Activated CD4-positive, CD25-positive, alpha-beta regulatory T cell treated with anti-CD3 and anti-CD28 coated beads, Interleukin-2, amount 50 U/mL, for 72 hours (primary cell): ENCODE measurements at places on chromosomes 2 and 18.

GRCh38 chr2:144114760-144115159 lies 405.2 kb downstream of the ZEB2 start:
- no peak for DNase-seq

GRCh38 chr2:123688231-123688940 lies 336.7 kb upstream of the CNTNAP5 start:
- no peak for DNase-seq

DNA sequence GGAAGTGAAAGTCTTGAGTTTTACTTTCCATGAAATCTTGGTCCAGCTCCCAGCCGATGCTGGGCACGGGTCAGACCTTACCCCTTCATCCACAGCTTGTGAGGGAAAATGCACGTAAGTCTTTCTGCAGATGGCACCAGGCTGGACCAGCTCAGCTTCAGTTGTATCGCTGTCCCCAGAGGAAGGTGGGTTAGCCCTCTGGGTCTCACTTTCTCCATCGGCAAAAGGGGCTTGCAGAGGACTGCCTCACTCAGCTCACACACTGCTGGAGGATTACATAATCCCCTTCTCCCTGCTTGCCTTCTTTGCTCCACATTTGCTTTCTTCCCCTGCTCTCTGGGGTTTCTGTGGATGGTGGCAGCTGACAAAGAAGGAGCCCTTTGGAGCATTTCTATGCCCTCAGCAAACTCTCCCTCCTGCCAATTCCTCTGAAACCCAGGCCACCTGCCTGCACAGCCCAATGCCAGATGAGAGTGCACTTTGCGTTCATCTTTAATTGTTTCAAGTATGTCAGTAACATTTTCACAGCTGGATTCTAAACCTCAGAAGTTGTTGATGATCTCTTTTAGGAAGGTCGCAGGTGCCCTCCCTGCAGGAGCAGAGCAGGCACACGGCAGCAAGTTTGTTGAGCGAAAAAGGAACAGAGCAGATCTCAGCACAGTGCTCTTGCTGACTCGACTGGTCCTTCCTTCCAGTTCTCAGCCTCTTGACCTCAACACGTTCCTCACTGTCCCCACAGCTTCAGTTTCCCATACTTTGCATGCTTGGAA lies 155.6 kb upstream of the GLI2 start:
- no peak for DNase-seq

DNA sequence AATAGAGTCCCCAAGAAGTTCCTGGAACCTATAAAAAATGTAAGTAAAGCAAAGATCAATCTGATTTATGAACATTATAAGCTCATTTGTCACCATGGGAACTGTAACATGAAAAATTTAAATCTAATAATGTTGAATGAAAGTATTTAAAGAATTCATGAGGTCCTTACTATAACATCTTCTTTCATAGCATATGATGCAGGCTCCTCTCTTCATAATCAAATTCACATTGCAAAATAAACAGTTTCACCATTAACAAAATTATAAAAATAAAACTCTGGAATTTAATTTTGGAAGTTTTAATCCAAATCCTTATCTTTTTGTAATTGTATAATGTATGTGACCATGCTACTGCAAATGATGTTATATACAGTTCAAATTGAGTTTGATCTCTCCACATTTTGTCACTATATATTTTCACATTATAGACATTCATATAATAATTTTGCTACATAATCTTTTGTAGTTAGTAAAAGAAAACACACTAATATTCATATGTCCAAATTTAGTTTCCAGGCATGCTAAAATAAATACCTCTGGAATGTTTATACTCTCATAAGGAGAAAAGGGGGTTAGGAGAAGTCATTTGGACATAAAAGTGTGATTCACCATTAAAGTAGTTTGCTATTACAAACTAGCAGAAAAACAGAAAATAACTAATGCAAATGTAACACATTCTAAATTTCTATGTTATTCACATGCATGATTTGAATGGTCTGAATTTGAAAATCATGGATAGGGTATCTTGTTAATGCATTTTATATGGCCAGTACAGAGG lies 954.1 kb downstream of the DSC3 start:
- DNase-seq, result no peak

GRCh38 chr18:80009661-80010550 lies 21.5 kb upstream of the TXNL4A start:
- no peak for DNase-seq

- DNase-seq, result no peak
These were observed 53.2 kb downstream of the DIS3L2 start for GRCh38 chr2:232014681-232015080.

DNA sequence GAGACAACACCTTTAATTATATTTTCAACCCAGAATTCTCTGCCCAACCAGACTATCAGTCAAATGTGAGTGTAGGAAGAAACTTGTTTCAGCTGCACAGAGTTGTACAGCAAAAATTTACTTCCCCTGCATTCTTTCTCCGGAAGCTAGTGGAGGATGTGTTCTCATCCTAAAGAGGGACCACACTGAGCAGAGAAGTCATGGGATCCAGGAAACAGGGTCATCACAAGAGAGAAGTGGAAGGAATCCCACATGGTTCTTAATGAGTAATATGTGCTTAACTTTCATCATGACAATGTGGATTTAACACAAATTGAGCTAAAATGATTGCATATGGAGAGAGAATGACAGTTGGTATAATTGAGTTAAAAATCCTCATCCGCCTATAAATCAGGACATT lies 78.2 kb downstream of the INPP4A start:
- no peak for DNase-seq

GRCh38 chr2:12693509-12693908 lies 23.2 kb upstream of the TRIB2 start:
- DNase-seq, result no peak

DNA sequence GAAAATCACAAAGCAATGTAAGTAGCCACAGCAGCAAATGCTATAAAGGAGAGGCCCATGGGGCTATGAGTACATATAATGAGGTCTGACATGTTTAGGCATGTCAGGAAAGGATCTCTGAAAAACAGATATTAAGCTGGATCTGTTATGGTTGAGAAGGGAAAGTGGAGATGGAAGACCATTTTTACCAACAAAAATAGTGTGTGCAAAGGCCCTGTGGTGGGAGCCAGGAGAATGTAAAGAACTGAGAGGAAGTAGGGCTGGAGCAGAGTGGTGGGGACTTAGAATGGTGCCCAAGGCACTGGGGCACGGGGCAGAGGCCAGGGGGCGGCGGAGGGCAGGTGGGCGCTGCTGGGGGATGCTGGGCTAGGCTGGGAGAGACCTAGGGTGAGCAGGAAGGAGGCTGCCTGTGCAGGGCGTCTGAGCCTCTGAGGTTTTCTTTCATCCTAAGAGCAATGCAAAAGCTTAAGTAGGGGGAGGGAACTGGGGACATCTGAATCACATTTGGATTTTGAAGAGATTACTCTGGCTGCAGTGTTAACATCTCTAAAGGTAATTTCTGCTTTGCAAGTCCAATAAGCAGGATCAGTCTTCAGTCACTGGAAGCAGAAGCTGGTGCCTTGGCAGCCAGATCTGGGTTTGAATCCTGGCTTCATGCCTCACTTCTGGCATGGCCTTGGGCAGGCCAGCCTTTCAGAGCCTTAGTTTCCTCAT lies 4.9 kb upstream of the AGFG1 start:
- DNase-seq, result no peak

GRCh38 chr2:168850846-168851245 lies 39.4 kb downstream of the SPC25 start:
- DNase-seq, result no peak

DNA sequence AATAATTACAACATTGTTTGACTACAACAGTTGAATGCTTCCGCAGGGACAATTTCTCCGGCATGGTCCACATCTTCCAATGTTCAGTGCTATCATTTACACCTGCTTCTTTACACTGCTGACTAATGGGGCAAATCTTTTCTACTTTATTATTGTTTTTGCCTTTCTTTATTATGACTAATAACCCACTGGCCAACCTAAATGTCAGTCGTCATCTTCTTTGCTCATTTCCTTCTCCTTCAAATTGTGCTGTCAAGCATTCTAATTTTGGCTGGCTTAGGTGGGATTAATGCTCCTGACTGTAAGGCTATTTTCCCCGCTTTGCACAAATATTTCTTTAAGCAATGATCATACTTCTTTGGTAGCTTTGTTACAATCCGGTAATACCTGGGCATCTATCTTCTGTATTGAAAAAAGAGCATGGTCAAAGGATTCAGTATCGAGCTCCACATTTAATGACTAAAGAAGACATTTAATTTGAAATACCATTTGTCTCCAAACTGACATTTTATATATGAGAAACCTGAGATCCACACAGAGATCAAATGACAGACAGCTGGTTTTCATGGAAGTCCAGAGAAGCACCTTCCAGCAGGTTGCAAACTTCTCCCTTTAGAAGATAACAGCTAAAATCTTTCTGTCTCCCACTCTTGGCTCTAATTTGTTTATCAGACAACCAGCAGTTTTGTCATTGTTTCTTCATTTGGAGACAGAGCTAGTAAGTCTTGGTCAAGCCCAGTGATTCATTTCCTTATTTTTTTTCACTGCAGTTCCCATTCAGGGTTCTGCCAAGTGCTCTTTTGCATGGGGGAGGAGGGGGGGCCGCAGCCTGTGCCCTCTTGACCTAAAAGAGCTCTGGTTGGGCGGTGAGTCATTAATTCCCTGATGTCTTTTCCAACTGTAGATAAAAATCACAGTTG lies 132.9 kb downstream of the SOCS6 start:
- DNase-seq, result no peak

GRCh38 chr18:38695559-38696280 lies 1130.1 kb upstream of the CELF4 start:
- no peak for DNase-seq

GRCh38 chr2:64203858-64204632 lies 59.8 kb upstream of the PELI1 start:
- peak; percentile 50 for DNase-seq

DNA sequence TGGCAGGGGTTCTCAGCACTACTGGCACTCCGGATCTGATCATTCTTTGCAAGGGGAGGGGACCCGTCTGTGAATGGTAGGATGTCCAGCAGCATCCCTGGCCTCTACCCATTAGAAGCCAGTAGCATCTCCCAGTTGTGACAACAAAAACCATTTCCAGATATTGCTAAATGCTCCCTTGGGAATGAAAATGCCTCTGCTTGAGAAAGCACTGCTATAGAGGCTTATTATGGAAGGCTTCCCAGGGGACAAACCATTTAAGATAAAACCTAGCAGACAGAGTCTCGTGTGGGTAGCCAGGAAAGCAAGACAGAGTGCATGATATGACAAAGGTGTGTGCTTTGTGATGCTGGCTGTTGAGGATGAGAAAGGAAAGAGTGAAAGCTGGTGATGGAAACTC lies 273.7 kb downstream of the TMX3 start:
- no peak for DNase-seq

DNA sequence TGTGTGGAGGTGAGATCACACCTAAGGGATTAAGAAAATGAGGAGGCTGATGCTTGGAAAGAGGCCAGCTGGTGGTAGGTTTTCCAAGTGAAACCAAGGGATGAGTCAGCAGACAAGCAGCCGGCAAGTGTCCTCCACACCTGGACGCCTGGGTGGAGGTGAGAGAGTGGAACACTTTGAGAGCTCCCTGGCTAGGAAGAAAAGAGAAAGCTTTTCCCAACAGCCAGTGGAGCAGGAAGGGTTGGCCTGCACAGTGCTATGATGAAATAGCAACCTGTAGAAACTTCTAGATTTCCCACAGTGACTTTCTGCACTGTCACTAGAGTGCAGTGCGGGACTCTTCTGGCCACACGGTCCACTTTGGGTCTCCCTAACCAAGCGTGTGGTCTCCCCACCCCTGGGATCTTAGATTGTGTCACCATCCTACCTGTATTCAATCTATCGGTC lies 19.6 kb upstream of the IL37 start:
- no peak for DNase-seq

GRCh38 chr2:164915566-164915965 lies 39.8 kb downstream of the SLC38A11 start:
- DNase-seq, result no peak

DNA sequence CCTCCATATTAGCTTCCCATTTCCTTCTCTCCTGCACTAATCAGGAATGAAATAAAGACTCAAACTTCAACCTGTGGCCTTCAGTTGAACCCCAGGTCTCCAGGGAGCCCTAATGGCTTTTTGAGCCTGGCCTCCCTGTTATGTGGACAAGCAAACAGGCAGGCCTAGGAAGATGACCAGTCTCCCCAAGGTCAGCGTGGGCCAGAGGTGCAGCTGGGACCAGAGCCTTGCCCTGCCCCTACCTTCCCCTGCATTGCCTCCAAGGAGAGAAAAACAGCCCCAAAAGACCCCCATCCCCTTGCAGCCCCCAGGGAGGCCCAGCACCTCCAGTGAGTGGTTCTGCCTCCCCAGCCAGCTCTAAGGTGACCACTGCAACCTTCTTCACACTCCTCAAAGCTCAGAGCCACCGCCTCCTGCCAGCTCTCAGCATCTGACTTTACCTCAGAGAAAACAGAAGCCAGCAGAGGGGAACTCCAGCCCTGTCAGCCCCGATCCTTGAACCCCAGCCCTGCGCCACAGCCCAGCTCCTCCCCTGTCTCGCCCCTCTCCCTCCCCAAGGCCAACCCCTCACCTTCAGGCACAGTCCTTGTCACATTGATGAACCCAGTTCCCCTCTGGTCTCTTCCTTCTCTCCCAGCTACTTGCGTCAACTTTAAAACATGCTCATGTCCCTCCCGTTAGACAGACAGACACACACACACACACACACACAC lies 59.5 kb upstream of the ID2 start:
- no peak for DNase-seq

DNA sequence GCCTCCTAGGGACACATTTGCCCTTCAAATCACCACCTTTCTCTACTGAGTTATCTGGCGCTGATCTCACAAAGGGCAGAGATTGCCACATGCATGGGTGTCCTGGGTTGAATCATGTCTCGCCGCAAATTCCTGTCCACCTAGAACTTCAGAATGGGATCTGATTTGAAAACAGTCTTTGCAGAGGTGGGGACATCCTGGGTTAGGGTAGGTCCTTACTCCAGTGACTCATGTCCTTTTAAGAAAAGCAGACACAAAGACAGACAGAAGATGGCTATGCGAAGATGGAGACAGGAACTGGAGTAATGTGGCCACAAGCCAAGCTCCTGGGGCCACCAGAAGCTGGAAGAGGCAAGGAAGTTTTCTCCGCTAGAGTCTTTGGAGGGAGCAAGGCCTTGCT lies 197.4 kb upstream of the SMIM21 start:
- DNase-seq, result no peak

DNA sequence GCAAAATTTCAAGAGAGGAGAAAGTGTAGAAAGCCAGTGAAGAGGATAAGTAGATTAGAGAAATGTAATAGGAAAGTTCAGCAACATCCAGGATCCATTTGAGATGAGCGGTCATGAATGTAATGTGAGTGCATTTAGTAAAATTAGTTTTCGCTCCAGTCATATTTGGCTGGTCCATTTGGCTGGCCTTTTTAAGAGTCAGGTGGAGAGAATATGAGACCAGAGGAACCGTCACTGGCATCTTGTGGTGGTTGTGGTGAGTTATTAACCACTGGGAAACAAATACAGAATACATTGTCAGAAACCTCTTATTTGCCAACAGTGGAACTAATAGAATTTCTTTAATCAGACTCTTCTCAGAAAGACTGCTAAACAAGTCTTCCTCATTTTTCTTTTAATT lies 1064.3 kb upstream of the CDH2 start:
- no peak for DNase-seq

DNA sequence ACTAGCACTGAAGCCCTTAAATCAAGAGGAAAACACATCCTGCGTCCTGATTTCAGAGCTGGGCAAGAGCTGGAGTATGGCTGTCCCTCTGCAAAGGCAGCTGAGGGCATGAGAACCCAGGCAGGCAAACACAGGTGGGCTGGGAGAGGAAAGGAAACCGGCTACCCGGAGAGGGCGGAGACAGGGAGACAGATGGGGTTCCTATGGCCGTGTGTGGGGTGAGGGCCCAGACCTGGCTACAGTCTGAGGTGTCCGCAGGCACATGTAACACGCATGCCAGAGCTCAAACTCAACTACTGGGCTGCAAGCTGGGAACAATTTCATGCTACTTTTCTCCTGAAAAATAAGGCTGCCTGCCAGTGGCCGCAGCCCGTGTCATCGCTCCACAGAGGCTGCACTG lies 2.7 kb downstream of the COPS9 start:
- DNase-seq, result no peak
